ENCODE measurements at places on chromosomes 1 and 21. TPM values are rescaled to one million over a fixed set of nuclear protein-coding genes. Genes with fewer than 3 reads are reported as not detected.

DNA sequence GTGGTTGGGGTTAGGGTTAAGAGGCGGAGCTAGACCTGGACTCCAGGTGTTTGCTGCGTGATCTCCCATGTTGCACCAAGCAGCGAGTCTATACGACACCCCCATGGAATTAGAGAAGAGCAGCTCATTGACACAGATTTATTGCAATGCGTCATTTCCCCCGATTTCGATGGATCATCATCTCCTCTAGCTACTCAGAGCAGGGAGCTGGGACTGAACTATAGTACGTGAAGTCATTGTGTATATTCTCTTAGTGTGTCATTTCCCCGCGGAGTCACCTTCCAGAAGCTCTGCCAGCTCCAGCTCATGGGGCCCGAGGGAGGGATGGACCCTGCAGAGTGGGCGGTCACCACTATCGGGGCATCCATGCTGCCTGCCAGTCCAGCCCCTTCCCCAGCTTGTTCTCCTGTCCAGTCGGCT, 7.5 kb upstream of the C2CD2 start:
- peaks cover 6% of the 10 kb centered on the region for H3K4me1 ChIP-seq
- H3K36me3 ChIP-seq = no peaks in the 10 kb centered on the region
- no peak for DNase-seq
- H3K27me3 ChIP-seq = peaks cover 22% of the 10 kb centered on the region
- H3K4me3 ChIP-seq = no peak overlapping the region
- no peak overlapping the region for H3K27ac ChIP-seq

DNA sequence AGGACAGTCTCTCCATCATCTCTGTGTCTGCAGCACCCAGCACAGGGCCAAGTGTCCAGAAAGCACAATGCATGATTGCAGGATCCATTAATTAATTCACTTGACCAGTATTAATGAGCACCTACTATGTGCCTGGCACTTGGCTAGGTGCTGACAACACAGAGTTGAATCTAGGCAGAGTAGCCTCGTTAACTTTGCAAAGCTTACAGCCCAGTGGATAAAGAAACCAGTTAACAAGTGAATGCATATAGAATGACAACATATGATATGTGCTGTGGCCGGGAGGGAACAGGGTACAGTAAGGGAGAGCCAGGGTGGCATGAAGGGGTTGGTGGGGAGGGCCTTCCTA, 10.9 kb downstream of the SLC1A7 start:
- H3K27me3 ChIP-seq = no peaks in the 10 kb centered on the region
- no peak overlapping the region for H3K4me3 ChIP-seq
- H3K36me3 ChIP-seq = no peaks in the 10 kb centered on the region
- DNase-seq = no peak
- H3K27ac ChIP-seq = no peak overlapping the region

GRCh38 chr1:214066936-214067335, 79.2 kb downstream of the PROX1 start:
- no peak for DNase-seq
- no peak overlapping the region for H3K27ac ChIP-seq
- H3K4me1 ChIP-seq = no peaks in the 10 kb centered on the region
- H3K4me3 ChIP-seq = no peak overlapping the region

The SPRR1A gene
- not detected for total RNA-seq

All from activated naive CD8-positive, alpha-beta T cell treated with anti-CD3 and anti-CD28 coated beads for 36 hours (primary cell).